ENCODE measurements at places on chromosomes 4 and X. TPM values are rescaled to one million over a fixed set of nuclear protein-coding genes. Genes with fewer than 3 reads are reported as not detected.

Gene CT47B1
- not detected for polyA plus RNA-seq

Gene CLDN34
- polyA plus RNA-seq, result not detected

Gene FAM200B
- 70.1 TPM for polyA plus RNA-seq

Gene C4orf36
- 1.4 TPM for polyA plus RNA-seq
